ENCODE measurements at places on chromosomes 2 and 18.

DNA sequence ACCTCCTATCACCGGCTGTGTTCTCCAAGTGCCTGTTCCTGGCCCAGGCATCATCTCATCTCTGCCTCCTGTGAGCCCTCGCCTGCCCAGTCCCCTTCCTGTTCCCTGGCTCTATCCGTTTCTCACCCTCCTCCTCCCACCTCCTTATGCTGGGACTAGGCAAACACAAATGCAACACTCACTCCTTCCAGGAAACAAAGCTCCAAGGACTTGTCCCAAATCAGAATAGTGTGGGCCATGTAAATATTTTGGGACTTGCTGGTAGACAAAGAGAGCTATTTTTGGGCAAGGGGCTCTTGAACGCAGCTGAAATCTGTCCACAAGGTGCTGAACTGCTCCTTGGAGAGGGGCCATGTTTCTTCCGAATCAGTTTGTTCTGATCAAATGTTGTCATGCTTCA is 25.3 kb downstream of the MBP start:
- no peak for DNase-seq

DNA sequence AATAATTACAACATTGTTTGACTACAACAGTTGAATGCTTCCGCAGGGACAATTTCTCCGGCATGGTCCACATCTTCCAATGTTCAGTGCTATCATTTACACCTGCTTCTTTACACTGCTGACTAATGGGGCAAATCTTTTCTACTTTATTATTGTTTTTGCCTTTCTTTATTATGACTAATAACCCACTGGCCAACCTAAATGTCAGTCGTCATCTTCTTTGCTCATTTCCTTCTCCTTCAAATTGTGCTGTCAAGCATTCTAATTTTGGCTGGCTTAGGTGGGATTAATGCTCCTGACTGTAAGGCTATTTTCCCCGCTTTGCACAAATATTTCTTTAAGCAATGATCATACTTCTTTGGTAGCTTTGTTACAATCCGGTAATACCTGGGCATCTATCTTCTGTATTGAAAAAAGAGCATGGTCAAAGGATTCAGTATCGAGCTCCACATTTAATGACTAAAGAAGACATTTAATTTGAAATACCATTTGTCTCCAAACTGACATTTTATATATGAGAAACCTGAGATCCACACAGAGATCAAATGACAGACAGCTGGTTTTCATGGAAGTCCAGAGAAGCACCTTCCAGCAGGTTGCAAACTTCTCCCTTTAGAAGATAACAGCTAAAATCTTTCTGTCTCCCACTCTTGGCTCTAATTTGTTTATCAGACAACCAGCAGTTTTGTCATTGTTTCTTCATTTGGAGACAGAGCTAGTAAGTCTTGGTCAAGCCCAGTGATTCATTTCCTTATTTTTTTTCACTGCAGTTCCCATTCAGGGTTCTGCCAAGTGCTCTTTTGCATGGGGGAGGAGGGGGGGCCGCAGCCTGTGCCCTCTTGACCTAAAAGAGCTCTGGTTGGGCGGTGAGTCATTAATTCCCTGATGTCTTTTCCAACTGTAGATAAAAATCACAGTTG is 132.9 kb downstream of the SOCS6 start:
- DNase-seq = no peak

GRCh38 chr2:143875295-143876233 is 644.4 kb downstream of the ZEB2 start:
- no peak for DNase-seq

- DNase-seq = no peak
Observed at GRCh38 chr2:182824056-182824766, 42.2 kb downstream of the FRZB start.

All from hematopoietic multipotent progenitor cell treated with erythropoietin and hydrocortisone succinate and interleukin-3 and kit ligand, for 6 days (in vitro differentiated cells).